ENCODE measurements at places on chromosomes 12 and 14. TPM values are rescaled to one million over a fixed set of nuclear protein-coding genes. Genes with fewer than 3 reads are reported as not detected.
A peak's percentile ranks its signal among the peaks of the same experiment; 100 is the strongest.

- no peak for DNase-seq
Observed at GRCh38 chr14:20986811-20987210, 3.0 kb upstream of the METTL17 start.

DNA sequence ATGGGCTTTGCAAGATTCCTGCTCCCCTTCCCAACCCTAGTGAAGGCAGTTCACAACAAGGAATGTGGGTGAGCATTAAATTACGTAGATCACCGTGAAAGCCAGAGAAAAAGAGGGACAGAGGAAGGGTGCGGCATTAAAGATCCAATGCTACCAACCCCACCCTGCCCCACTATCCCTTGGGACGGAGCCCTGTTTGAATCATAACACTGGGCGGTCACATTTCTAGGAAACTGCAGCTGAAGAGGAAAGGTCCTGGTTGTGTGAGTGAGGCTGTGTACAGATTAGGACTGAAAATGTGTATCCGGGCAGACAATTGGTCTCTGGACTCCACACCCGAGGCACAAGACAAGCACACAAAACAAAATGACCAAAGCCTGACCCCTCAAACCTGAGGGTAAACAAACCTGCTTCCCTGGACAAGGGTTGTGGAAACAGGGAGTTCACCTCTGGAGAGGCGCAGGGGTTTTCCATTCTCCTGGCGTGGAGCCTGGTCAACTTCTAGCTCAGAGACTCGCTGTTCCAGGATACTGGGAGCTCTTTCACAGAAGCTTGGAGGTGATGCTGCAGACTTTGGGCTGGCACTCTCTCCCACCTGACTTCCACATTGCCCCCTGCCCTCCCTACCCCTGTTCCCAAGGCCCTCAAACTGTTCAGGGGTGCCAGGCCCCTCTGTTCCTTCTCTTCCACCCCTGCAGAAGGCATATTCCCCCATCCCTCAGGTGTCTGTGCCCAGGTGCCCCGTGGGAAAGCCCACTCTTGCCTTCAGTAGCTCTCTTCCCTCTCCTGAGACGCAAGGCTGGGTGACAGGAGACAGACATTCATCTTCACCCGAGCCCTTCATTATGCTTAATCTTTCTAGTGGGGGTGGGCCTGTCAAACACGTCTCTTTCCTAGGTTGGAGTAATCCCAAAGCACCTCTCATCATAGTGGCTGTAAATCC, 16.5 kb downstream of the NINJ2 start:
- DNase-seq, result no peak

GRCh38 chr12:77402716-77403115, 337.3 kb upstream of the E2F7 start:
- no peak for DNase-seq

DNA sequence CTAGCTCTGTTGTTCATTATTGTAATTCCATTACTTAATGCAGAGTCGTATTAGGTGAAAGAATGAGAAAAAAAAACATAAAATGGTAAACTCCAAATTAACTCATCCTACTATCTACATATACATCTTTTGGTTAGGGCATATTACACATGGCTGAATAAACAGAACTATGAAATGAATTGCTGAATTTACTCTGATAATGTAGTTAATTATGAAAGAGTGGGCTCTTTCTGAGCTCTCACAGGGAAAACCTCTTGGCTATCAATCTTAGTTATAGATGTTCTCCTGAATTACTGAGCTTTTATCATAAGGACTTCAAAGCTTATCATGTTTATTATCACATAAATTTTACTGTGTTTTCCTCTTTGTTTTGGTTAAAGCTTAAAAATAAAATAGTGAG, 798.5 kb upstream of the MDGA2 start:
- no peak for DNase-seq

GRCh38 chr14:21302013-21302835, 22.3 kb downstream of the RPGRIP1 start:
- no peak for DNase-seq

DNA sequence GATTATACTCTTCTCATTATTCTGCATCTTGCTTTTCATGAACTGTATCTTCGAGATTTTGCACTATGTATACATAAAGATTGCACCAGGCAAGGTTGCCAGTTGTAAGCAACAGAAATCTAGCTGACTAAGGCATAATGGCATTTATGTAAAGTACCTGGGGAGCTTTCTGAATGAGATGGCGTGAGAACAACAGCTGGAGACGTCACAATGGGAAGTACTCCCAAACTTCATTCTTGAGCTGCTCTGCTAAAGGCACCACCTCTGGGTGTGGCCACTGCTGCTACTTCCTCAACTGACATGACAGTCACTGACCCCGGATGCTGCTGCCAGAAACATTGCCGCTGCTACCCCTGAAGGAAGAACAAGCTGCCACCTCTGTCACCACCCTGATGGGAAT, 220.7 kb downstream of the NOVA1 start:
- DNase-seq, result no peak

GRCh38 chr14:87214558-87214957, 778.4 kb downstream of the GALC start:
- DNase-seq, result no peak

DNA sequence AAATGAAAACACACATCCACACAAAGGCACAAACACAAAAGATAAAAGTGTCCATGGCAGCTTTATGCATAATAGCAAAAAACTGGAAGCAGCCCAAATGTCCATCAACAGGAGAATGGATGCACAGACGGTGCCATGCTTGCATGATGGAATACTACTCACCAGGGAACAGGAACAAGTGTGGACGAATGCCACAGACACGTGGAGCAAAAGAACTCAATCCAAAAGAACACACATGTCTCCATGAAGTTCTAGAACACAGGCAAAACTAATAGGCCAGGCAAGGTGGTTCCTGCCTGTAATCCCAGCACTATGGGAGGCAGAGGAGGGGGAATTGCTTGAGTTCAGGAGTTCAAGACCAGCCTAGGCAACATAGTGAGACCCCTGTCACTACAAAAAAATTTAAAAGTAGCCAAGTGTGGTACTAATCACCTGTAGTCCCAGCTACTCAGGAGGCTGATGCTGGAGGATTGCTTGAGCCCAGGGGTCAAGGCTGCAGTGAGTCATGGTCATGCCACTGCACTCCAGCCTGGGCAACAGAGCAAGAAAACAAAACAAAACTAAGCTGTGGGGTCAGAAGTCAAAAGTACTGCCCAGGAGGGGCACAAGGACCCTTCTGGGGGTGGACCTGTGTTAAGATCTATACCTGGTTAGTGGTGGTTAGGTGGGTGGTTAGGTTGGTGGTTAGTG, 7.3 kb upstream of the TMEM119 start:
- DNase-seq, result no peak

DNA sequence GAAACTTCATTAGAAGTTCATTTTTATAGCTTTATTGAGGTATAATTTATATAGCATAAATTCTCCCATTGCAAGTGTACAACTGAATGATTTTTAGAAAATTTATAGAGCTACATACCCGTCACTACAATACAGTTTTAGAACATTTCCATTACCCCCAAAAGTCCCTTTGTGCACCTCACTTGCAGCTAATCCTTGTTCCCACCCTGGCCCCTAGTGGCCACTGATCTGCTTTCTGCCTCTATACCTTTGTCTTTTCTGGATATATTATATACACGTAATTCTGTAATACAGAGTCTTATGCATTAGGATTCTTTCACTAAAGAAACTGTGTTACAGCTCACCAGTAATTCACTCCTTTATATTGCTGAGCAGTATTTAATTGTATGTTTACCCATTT, 145.1 kb upstream of the DIO2 start:
- peak; percentile 49 for DNase-seq

- DNase-seq, result no peak
Observed at GRCh38 chr14:58824106-58824505, 186.3 kb downstream of the DACT1 start.

GRCh38 chr14:49396801-49397200, 189.4 kb downstream of the RPS29 start:
- no peak for DNase-seq

DNA sequence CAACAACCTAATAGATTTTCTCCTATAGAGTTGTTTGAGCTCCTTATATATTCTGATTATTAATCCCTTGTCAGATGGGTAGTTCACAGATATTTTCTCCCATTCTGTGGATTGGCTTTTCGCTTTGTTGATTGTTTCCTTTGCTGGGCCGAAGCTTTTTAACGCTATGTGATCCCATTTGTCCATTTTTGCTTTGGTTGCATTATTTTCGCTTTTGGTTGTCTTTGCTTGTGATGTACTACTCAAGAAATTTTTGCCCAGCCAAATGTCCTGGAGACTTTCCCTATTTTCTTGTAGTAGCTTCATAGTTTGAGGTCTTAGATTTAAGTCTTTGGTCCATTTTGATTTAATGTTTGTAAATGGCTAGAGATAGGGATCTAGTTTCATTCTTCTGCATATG, 258.4 kb upstream of the FAR2 start:
- no peak for DNase-seq

- no peak for DNase-seq
Observed at GRCh38 chr12:105622220-105622619, 291.7 kb downstream of the C12orf75 start.

- DNase-seq, result no peak
Observed at GRCh38 chr12:1305791-1306500, 288.4 kb downstream of the FBXL14 start.

DNA sequence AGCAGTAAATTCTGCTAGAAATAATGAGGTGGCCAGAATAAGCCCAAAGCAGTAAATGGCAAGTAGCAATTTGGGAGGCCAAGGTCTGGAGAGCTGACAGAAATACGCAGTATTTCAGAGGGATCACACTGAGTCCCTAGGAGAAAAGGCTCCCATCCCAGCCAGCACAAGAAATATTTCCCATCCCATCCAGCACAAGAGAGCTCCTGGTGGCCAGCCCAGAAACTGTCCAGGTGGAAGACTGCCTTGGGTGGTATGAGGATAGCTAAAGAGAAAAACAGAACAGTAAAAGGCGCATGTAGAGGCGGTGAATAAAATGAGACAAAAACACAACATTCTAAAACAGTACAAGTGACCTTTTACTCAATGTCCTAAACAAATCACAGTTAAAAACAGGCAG, 120.7 kb downstream of the HECTD4 start:
- peak; percentile 27 for DNase-seq

DNA sequence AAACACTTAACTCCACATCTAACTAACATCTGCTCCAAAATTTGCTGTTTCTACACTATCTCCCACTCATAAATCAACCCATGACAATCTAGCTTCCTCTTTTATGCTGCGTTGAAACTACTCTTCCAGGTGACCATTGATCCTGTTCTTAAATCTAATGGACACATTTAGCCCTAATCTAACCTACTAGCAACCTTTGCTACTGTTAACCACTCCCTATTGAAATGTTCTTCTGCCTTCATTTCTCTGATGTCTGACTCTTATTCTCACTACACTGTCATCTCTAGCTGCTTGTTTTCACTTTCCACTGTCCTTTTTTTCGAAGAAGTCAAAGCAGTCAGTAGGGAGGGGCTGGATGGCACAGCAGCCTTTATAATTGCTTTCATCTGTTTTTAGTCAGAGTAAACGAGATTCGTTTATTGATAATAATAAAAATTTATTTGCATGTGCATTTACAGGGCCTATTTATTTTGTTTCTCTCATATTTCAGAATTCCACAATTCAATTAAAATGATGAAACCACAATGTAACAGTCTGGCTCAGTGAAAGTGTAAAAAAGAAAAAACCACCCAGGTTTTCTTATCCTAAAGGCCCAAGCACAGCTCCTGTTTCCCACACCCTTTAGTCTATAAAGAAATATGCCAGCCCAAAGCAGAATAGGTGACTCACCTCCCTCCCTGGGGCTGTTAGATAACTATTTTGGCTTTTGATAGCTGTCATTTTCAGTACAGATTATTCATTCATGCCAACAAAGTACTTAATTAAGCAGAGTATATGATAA, 44.9 kb downstream of the ATP2B1 start:
- no peak for DNase-seq

DNA sequence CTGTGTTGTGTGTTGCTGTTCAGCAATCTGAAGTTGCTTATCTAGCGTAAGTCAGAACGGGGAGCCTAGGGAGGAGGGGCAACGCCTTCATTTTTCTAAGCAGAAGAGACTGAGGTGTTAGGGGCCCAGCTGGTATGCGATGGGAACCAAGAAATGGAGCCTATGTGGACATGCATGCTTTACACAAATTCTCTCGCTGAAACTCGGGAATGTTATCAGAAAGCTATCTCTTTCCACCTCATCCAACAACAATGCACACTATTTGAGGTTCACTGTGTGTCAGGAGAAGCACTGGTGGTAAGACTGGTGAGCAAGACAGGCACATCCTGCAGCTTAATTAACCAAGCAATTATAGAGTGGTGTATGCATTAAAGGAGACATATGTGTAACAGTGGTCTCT, 89.7 kb downstream of the NRXN3 start:
- DNase-seq, result no peak

DNA sequence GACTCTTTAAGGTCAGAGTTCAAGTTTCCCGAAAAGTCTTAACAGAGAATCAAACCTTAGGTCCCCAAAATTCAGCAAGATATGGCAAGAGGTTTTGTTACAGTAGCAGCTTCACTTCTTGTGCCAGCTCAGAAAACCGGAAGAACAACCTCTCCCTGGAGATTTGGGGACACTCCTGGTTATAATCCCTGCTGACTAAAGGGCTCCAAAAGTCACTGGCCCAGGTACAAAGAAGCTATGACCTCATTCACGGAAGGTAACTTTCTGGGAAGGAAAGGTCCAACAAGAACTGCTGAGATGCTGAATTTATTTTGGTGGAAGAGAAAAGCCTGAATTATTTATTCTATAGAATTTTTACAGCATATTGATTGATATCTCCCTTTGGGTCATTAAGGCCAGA, 55.6 kb upstream of the DIO2 start:
- DNase-seq, result no peak

DNA sequence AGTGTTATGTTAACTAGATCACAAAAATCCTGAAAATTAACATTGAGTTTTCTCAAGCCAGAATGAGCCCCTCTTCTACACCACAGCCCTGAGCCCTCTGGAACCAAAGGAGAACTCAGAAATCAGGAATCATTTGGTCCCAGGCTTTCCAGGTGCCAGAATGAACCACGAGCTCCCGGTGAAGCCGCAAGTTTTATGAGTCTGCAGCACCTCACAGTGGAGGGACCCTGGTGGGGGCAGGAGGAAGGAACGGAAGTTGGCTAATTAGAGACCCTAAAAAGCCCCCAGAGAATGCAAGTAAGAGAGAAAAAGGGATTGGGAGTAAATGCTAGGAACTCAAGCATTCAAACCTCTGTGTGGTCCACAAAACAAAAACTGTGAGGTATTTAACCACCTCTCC, 52.9 kb upstream of the BCL2L14 start:
- peak; percentile 63 for DNase-seq

The ALX1 gene
- 3.9 TPM for total RNA-seq

The E2F7 gene
- total RNA-seq, result 31.9 TPM

The ACOT6 gene
- total RNA-seq, result not detected

The FIGNL2 gene
- total RNA-seq, result 25.1 TPM

The KRT75 gene
- not detected for total RNA-seq

The TSHR gene
- not detected for total RNA-seq

The PLCZ1 gene
- total RNA-seq, result not detected

The USP44 gene
- total RNA-seq, result 67.1 TPM

The B4GALNT3 gene
- 30.8 TPM for total RNA-seq

The WDR89 gene
- total RNA-seq, result 39.0 TPM
